ENCODE measurements at places on chromosomes 2 and 18.

GRCh38 chr2:76391678-76392077, 681.0 kb upstream of the GCFC2 start:
- no peak for DNase-seq

- DNase-seq, result no peak
Observed at GRCh38 chr2:38886063-38886462, 3.6 kb upstream of the ARHGEF33 start.

- DNase-seq, result no peak
Observed at GRCh38 chr2:232225429-232225828, 153.1 kb upstream of the ALPP start.

DNA sequence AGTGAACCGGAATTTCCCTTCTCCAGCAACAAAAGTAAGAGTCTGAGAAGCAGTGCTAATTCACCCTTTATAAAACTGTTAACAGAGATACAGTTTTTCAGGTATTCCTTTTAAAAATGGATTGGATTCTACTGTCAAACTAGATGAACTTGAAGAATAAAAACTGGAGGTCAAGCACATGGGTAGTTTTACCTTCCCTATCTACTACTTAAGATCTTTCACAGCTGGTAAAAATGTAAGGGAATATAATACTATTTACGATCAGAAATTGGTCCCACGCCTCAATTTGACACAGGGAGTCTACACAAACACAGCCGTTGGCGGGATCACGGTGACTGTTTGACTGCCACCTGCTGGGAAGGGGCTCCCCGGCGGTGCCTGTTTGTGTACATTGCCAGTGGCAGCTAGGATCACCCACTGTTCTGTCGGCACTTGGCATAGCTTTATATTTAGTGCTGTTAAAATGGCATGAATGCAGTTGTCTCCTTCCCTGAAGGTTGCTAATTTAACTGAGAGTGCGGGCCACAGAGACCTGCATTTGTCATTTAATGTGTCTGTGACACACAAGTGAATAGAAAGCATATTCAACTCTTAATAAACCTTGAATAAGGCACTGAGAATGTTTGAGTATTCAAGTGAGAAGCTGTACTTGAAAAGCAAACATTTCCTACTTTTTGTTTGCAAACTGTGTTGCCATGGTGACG, 59.5 kb downstream of the ABCG8 start:
- peak; percentile 75 for DNase-seq

DNA sequence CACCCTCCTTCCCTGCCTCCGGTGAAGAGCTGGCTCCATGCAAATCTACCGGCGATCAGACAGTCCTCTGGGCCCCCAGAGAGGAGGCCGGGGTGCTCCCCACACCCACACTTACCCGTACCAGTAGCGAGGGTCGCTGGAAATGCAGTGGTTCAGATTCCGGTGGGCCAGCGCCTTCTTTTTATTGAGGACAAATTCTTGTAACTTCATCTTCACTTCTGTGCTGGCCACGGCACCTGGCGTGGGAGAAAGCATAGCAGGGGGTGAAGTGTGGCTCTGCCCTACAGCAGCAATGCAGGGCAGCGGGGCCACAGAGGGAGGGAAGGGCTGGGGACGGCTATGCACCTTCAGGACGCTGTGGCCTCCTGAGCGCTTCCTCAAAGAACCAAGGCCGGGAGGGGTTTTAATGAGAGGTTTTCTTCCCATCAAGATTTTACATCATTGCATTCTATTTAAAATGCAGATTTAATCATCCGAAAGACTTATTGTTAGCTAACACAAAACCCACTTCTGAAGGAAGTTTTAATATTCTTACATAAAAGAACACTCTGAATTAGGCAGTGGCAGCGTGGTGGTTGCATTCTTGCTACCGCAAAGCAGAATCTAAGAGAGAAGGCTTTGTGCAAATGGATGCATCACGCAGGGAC, 237.0 kb downstream of the HDAC4 start:
- DNase-seq, result no peak

DNA sequence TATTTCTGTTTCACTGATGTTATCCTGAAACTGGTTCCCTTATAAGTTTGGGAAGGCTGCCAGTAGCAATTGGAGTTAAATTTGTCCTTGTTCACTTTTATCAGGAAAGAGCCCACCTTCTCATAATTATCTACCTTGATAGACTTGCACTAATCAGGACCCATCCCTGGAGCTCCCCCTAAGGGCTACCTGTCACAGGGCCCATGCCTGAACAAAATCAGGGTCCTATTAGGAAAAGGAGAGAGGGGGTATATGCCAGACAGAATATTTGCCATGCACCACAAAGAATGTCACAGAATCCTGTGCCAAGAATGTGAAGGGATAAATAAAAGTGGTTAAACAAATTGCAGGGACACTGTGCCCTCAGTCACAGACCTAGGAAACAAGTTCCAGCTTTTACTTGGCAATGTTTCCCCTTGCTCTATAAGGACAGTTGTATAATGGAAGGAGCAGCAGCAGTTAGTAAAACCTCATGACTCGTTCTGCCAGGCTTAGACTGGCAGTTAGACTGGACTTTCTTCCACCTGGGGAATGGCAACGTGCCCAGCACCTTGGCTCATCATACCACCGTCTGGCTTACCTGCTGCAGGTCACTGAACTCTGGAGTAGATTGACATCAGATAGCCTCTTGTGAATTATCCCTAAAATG, 32.3 kb upstream of the VWC2L start:
- no peak for DNase-seq

GRCh38 chr18:11398625-11399024, 210.8 kb upstream of the SLC35G4 start:
- no peak for DNase-seq

DNA sequence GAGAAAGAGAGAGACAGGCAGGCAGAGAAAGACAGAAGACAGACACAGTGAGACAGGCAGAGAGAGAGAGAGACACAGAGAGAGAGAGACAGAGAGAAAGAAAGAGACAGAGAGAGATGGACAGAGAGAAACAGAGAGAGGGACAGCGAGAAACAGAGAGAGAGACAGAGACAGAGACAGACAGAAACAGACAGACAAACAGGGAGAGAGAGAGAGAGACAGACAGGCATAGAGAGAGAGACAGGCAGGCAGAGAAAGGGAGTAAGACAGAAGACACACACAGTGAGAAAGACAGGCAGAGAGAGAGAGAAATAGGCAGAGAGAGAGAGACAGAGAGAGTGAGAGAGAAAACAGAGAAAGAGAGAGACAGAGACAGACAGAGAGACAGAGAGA, 105.3 kb upstream of the ANKRD30BL start:
- DNase-seq, result no peak

DNA sequence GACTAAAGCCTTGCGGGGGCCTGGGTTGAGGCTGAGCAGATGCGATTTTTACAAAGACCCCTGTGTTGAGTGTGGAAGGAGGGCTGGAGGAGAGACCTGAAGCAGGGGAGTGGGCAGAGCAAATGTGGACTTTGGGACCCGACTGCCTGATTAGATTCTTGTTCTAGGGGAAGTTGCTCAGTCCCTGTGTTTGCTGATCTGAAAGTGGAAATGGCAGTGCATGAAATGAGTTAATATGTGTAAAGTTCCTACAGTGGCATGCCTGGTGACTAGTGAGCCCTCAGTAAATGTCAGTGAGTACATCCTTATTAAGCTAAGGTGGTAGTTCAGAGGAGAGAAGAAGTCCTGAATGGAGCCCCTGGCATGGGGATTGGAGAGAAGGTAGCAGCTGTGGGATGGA, 52.3 kb downstream of the ARMC9 start:
- DNase-seq, result no peak

GRCh38 chr2:232576995-232577394, 26.5 kb downstream of the EIF4E2 start:
- peak; percentile 59 for DNase-seq

DNA sequence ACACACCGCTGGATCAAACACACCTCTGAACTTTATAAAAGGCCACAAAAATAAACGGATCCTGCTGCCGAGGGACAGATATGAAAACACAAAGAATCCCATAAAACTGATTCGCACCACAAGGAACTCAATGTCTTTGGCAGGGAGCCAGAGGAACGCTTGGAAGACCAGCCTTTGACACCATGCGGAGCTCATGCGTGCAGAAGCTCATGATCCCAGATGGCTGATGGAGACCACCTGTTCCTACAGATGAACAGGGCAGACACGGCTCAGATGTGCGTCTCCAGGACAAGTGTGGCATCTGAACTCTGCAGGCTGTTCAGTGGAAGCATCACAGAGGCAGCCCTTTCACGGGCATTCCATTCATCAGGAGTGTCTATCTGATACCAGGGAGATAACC, 24.9 kb downstream of the COPS9 start:
- no peak for DNase-seq

- no peak for DNase-seq
Observed at GRCh38 chr2:238021327-238021726, 39.5 kb upstream of the SCLY start.

GRCh38 chr2:2422621-2423020, 91.5 kb upstream of the MYT1L start:
- DNase-seq, result no peak

DNA sequence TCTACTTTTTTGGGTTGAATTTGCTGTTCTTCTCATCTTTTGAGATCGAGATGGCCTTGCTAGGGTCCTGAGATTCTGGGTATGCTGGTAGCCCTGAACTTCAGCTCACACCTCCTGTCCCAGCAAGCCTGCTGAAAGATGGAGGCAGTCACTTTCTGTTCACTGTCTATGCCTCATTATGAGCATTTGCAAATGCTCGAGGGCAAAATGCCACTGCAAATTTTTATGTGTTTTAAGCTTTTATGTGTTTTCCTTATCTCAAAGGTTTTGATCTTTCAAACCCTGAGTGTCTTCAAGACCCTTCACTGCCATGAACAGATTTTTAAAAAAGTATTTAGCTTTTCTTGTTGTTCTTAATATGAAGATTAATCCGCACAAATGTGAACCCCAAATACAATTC, 766.7 kb upstream of the HS6ST1 start:
- DNase-seq, result no peak

DNA sequence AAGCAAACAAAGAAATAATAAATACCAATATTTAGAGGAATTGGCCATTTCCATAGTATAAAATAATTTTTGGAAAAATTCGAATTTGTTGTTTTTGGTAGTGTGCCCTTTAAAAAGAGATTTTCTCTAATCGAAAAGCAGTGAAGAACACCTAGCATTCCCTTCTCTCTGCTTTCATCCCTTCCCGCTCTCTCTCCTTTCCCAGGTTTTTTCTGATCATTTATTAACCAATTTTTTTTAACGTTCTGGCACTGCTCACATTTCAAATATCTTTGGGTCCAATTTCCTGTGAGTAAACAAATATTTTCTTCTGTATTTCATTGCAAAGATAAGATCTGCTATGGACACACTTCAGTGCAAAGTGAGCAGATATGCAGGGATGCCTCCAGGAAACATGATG, 101.2 kb downstream of the ZNF407 start:
- DNase-seq, result no peak

DNA sequence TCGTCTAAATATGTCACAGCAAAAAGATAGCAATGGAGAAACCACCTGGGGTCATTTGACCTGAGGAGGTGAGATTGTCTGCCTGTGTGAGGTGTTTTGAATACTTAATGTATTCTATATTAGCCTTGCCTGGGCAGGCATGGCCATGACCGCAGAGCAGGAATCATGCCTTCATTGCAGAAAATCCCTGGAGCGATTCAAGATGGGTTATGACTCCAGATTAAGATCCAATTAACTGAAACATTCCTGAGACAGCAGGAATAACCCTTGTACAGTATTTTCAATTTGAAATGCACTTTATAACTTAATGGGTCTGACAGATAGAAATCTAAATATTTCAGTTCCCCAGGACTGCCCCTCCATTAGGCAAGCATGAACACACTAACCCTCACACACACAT, 227.3 kb upstream of the RAB6C start:
- DNase-seq, result no peak

GRCh38 chr2:119475857-119476244, 44.2 kb downstream of the TMEM37 start:
- no peak for DNase-seq

GRCh38 chr2:12727641-12728040, 10.9 kb downstream of the TRIB2 start:
- no peak for DNase-seq

GRCh38 chr2:146939991-146940685, 904.7 kb upstream of the ACVR2A start:
- DNase-seq, result no peak

GRCh38 chr18:22063102-22063501, 106.3 kb upstream of the GATA6 start:
- DNase-seq, result no peak

- DNase-seq, result peak; percentile 50
Observed at GRCh38 chr2:230697676-230698075, 15.0 kb upstream of the CAB39 start.

DNA sequence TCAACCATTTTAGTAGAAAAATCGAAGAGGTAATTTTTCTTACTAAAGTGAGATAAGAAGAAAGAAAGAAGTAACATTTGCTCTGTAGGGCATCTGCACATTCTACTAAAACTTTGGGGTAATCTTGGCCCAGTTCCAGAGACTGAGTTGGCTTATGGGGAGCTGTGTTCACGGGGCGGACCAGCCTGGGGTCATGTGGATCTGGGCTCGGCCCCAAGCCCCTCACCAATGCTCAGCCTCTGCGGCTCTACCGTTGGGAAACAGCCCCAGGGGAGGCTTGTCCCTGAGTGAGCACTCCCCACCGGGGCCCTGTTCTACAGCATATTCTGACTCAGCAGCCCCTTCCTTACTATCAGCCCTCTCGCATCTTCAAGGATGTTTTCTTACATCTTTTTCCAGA, 132.3 kb downstream of the RTP5 start:
- no peak for DNase-seq

Measured in astrocyte of the spinal cord (primary cell).